Heart left ventricle (tissue), 16 donors: ENCODE measurements at places on chromosomes 7 and 10. TPM values are rescaled to one million over a fixed set of nuclear protein-coding genes. Genes with fewer than 3 reads are reported as not detected.

DNA sequence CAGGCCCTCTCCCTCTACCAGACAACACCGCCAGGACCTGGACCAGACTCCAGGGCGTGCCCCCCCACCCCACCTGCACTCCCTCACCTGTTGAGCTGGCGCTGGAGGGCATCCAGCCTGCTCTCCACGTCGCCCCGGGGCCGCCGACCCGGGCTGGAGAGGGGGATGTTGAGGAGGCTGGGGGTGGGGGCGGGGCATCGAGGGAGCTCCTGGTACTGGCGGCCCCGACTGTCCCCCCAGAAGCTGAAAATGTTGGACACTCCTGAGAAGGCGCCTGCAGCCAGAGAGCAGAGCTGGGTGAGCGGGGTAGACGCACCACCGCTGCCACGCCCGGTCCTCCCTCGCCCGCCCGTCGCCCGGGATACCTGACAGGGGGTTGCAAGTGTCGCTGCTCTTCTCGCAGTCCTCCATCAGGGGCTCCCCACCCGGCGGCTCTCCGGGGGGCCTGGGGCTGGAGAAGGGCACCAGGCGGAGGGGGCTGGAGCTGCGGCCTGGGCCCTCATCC, 30.8 kb downstream of the KCNH2 start:
- H3K36me3 ChIP-seq, result no peaks in the 10 kb centered on the region
- H3K27me3 ChIP-seq, result no peaks in the 10 kb centered on the region
- no peak overlapping the region for H3K27ac ChIP-seq
- peaks cover 13% of the 10 kb centered on the region for H3K4me1 ChIP-seq

- H3K4me3 ChIP-seq, result no peak overlapping the region
- no peak for DNase-seq
- H3K27me3 ChIP-seq, result no peaks in the 10 kb centered on the region
- peaks cover 43% of the 10 kb centered on the region for H3K4me1 ChIP-seq
- peak overlapping the region; percentile 63 for H3K27ac ChIP-seq
These were observed 20.1 kb downstream of the ITGB1 start for GRCh38 chr10:32937911-32938424.

GRCh38 chr10:70898687-70899086, 10.3 kb upstream of the PCBD1 start:
- H3K36me3 ChIP-seq, result no peaks in the 10 kb centered on the region
- no peak overlapping the region for H3K4me3 ChIP-seq
- no peak for DNase-seq
- H3K27ac ChIP-seq, result no peak overlapping the region

- H3K4me3 ChIP-seq, result peak overlapping the region; percentile 85
- H3K4me1 ChIP-seq, result peaks cover 23% of the 10 kb centered on the region
- peak overlapping the region; percentile 89 for H3K27ac ChIP-seq
- H3K36me3 ChIP-seq, result peaks cover 37% of the 10 kb centered on the region
- no peaks in the 10 kb centered on the region for H3K27me3 ChIP-seq
These were observed 1.4 kb downstream of the ZNF282 start for GRCh38 chr7:149196705-149197171.

Gene SGCE
- total RNA-seq, result 31.1 TPM

Gene LIPF
- not detected for total RNA-seq

- H3K36me3 ChIP-seq, result no peaks in the 10 kb centered on the region
- H3K4me1 ChIP-seq, result peaks cover 74% of the 10 kb centered on the region
- peak overlapping the region; percentile 58 for H3K4me3 ChIP-seq
- no peaks in the 10 kb centered on the region for H3K27me3 ChIP-seq
These were observed 242.4 kb downstream of the KIAA1217 start for GRCh38 chr10:24451325-24451820.

Gene LIPA
- 17.6 TPM for total RNA-seq

DNA sequence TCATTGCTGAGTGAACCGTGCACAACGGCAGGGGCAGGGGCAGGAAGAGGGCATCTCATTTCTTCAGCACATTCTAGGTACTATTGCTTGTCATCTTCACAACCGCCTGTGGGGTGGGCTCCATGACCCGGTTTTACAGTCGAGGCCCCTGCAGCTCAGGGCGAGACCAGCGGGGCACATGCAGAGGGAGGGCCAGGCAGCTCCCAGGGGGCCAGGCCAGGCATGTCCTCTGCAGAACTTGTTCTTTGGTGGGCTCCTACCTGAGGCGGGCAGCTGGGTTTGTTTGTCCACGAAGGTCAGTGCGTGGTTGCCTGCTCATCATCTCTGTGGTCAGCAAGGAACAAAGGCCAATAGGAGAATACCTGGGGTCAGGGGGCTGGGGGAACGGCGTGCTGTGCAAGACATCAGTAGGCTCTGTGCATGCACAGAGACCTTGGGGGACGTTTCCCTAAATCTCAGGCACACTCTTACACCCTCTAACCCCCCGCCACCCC, 75.1 kb upstream of the LEP start:
- no peaks in the 10 kb centered on the region for H3K4me1 ChIP-seq
- H3K4me3 ChIP-seq, result no peak overlapping the region
- peaks cover 44% of the 10 kb centered on the region for H3K27me3 ChIP-seq

Gene FAM25A
- not detected for total RNA-seq

Gene DDC
- not detected for total RNA-seq

- H3K36me3 ChIP-seq, result no peaks in the 10 kb centered on the region
- no peaks in the 10 kb centered on the region for H3K27me3 ChIP-seq
- no peak overlapping the region for H3K27ac ChIP-seq
- no peak overlapping the region for H3K4me3 ChIP-seq
- no peak for DNase-seq
These were observed 2.6 kb downstream of the MET start for GRCh38 chr7:116674508-116675173.

DNA sequence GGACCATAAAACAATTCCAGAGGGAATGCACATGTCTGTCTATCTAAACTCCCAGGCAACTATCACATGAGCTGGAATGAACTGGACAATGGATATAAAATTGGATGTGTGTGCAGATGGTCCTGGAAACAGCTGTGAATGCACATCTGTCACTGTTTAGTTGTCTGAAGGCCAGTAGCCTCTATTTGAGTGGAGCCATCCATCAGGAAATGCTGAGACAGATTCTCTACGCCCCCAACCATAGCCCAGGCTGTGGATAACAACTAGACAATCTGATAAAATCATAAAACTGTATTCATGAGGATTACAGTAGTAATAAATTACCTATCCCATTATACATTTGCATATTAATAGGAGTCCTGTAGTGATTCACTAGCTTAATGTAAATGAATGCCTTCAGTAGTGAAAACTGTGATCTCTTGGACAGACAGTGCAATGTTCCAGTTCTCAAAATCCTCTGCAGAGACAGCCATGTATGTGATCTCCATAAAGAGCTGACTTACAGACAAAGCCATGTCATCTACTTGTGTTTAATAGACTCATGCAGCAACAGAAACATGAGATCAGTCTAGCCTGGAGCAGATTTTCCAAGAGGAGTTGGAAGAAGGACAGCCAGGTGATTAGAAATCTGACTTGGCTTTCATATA, 907.6 kb downstream of the KCNMA1 start:
- no peaks in the 10 kb centered on the region for H3K36me3 ChIP-seq
- no peak for DNase-seq
- H3K4me1 ChIP-seq, result no peaks in the 10 kb centered on the region
- H3K4me3 ChIP-seq, result no peak overlapping the region
- no peaks in the 10 kb centered on the region for H3K27me3 ChIP-seq

DNA sequence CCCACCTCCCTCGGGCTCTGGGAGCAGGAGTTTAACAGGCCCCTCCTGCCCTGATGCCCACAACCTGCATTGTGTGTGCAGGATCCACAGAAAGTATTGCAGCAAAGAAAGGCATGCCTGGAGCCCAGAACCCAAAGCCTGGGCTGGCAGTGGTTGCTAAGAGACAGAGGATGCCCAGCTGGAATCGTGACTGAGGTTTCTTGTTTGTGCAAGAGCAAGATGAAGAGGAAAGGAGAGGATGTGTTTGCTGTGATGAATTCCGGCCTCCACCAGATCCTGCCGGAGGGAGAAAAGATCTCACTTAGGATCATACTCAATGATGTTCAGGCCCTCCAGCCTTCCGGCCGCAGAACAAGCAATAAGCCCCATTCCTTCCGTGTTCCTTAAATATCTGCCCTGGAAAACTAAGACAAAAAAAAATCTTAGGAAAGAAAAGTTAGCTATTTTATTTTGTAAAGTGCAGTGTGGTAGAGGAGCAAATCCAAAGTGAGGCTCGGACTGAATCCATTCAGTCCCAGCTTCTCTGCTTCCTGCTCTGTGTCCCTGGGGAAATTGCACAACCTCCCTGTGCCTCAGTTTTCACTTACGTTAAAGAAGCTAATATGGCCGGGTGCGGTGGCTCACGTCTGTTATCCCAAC, 57.1 kb downstream of the SLIT1 start:
- DNase-seq, result no peak
- H3K27ac ChIP-seq, result no peak overlapping the region
- H3K4me1 ChIP-seq, result no peaks in the 10 kb centered on the region
- no peaks in the 10 kb centered on the region for H3K27me3 ChIP-seq

DNA sequence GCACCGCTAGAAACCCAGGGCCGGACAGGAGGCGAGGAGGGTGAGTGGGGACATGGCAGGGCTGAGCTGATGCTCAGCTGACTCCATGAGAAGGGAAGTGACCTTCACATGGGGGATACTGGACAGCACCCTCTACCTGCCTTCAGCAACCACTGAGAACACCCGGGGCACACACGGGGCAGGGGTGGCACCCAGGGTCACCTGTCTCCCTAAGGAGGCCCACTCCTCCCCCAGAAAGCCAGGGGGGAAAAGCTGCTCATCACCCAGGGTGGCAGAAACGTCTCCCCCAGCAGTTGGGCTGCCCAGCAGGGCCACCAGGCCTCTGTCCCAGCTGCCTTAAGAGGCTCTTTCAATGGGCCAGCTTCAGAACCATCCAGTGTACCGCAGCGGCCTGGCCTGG, 159.7 kb downstream of the RNF216 start:
- H3K27ac ChIP-seq, result no peak overlapping the region
- no peak overlapping the region for H3K4me3 ChIP-seq
- H3K36me3 ChIP-seq, result peaks cover 58% of the 10 kb centered on the region
- no peaks in the 10 kb centered on the region for H3K27me3 ChIP-seq
- H3K4me1 ChIP-seq, result no peaks in the 10 kb centered on the region
- no peak for DNase-seq

Gene RNF133
- total RNA-seq, result not detected

Gene ANKRD1
- 1,315 TPM for total RNA-seq

Gene NAT16
- not detected for total RNA-seq

DNA sequence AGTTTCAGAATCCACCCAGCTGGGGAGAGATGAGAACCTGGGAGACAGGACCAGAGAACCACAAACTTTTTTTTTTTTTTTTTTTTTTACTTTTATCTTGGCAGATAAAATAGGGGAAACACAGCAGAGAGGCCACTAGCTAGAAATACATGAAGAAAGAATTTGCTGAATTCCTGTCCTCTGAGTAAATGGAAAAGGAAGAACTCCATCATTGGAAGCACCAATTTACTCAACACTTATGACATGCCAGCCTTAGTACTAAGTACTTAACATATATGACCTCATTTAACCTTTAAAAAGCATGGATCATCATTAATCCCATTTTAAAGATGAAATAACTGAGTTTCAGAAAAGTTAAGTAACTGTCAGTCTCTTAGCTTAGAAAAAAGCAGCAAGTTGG, 343.0 kb upstream of the NPSR1 start:
- no peak for DNase-seq
- no peaks in the 10 kb centered on the region for H3K36me3 ChIP-seq
- H3K4me3 ChIP-seq, result no peak overlapping the region
- H3K27ac ChIP-seq, result no peak overlapping the region

Gene ZNF277
- 19.0 TPM for total RNA-seq

GRCh38 chr10:94878649-94879048, 59.8 kb upstream of the CYP2C9 start:
- H3K27me3 ChIP-seq, result no peaks in the 10 kb centered on the region
- DNase-seq, result no peak
- H3K36me3 ChIP-seq, result no peaks in the 10 kb centered on the region
- H3K27ac ChIP-seq, result no peak overlapping the region

- H3K4me3 ChIP-seq, result no peak overlapping the region
- H3K36me3 ChIP-seq, result no peaks in the 10 kb centered on the region
- no peaks in the 10 kb centered on the region for H3K27me3 ChIP-seq
These were observed 7.2 kb downstream of the DEPP1 start for GRCh38 chr10:44971434-44971833.

GRCh38 chr7:102823390-102824119, 74.8 kb downstream of the FAM185A start:
- no peaks in the 10 kb centered on the region for H3K27me3 ChIP-seq
- no peak overlapping the region for H3K4me3 ChIP-seq

DNA sequence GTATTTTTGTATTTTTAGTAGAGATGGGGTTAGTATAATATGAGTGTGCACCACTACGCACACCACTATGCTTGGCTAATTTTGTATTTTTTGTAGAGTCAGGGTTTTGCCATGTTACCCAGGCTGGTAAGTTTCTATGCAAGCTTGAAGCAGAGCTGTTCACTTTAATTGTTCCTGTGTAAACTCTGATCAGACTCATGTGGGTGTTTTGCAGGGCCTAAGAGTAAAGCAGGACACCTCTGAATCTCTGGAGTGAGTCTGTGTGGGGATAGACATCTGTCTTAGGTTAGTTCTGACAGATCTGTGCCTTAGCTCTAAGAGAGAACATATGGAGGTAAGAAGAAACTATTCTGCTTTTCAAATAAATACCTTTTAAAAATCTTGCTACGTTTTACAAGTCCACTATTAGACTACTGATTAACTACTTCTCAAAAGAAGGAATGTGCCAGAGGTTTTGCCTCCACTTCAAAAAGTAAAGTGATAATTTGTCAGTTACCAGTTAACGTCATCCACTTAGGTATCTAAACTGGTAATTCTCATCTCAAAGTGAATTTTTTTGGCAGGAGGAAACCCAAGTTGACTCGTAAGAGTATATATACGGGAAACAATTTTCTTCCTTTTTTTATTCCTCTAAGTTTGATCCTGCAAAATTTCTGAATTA, 1.1 kb downstream of the COL17A1 start:
- no peaks in the 10 kb centered on the region for H3K27me3 ChIP-seq
- no peak overlapping the region for H3K4me3 ChIP-seq
- H3K4me1 ChIP-seq, result no peaks in the 10 kb centered on the region
- no peaks in the 10 kb centered on the region for H3K36me3 ChIP-seq
- no peak for DNase-seq
- no peak overlapping the region for H3K27ac ChIP-seq

GRCh38 chr7:12303062-12303461, 92.0 kb downstream of the TMEM106B start:
- no peaks in the 10 kb centered on the region for H3K4me1 ChIP-seq
- no peaks in the 10 kb centered on the region for H3K27me3 ChIP-seq
- no peak overlapping the region for H3K4me3 ChIP-seq
- no peak overlapping the region for H3K27ac ChIP-seq
- no peaks in the 10 kb centered on the region for H3K36me3 ChIP-seq
- DNase-seq, result no peak

Gene HOXA6
- total RNA-seq, result not detected
